Nucleus accumbens (tissue), 56 donors: ENCODE measurements at places on chromosomes 16 and 17.

DNA sequence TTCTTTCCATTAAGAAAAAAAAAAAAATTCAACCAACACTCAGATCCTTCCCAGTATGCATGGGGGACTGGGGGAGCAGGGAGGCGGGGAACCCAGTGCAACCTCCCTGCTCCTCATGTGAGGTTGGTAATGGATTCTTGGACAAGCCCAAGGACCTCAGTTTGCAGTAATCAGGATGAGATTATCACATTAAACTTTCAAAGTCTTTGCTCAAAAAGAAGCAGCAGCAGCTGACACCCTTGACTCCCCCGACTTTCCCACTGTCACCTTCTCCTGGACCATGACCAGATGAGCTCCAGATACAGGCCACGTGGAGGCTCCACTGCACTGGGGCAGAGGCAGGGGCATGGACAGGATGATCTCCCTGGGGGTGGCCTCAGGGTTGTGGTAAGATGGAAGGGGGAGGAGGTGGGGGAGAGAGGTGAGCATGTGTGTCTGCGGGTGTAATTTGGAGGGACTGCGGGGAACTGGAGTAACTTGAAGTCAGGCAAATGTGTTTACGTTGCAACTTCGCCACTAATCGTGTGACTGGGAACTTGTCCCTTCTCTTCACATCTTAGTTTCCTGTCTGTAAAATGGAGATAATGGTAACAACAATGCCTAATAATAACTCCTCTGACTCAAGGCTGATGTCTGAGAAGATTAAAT is 19.8 kb downstream of the ZNF385C start:
- DNase-seq, result no peak

GRCh38 chr16:54817432-54817831 is 113.2 kb upstream of the IRX5 start:
- DNase-seq, result no peak

DNA sequence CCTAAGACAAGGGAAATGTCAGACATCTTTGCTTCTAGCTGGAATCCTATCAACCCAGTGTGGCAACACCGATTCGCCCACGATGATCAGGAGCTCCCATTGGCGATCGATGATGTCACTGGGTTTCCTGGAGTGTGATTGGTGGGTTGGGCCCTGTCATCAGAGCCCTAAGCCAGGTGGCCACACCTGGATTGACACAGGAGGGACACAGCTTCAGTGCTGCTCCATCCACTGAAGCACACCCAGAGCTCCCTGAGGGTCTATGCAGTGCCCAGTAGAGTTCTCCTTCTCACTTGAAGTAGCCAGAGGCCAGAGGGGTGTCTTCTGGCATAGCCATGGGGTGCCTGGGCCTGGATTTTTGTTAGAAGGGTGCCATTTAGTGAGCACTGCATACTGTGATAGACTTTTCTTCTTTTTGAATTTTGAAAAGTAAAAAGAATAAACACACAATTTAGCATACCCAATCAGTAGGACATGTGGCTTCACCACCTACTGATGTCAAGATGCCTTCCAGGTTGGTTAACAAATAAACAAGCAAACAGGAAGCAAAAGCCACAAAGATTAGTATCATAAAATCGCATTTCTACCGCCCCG is 77.6 kb downstream of the CMIP start:
- DNase-seq, result no peak

- no peak for DNase-seq
These were observed at the start of gene TBX21 for GRCh38 chr17:47733047-47733673. Gene TBX21 (plus strand): TSS chr17:47733236. CDS start chr17:47733455, 219 bp downstream.

GRCh38 chr17:49994085-49995054 is 654 bp downstream of the DLX3 start:
- DNase-seq, result no peak

DNA sequence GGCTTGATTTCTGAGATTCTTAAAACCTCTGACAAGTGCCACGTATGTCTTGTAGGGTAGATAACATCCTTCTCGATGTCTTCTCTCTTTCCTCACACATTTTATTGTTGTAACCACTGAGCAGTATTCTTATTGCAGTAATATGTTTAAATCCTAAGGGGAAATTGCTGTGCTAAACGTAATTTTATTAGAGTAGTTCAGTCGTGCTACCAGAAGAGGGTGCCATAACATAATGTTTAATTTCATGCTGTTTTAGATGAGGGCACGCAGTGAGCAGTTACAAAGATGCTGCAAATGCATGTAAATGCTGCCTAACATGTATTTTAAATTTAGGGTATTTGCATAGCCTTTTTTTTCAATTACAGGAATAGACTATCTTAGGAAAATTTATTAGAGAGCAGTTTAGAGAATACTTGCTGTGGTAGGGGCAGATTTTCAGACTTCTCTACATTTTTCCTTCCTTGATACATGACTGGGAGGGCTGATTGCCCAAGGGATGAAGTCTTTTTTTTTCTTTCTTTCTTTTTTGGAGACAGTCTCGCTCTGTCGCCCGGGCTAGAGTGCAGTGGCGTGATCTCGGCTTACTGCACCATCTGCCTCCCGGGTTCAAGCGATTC is 51.7 kb downstream of the GAN start:
- no peak for DNase-seq

- no peak for DNase-seq
These were observed 141.4 kb downstream of the SOCS1 start for GRCh38 chr16:11114366-11115164.

DNA sequence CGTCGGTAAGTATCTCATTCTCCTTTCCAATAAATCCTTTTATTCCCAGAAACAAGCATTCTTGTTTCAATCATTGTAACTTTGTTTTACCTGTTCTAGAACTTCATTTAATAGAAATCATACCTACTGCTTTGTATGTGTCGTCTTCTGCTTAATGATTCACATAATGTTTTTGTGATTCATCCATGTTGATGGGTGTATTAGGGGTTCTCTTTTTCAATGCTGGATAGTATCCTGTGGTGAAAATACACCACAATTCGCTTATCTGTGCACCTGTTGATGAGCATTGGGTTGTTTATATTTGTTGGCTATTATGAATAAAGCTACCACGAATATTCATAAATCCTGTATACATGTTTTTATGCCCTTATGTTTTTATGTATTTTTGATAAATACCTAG is 703.2 kb downstream of the MAF start:
- DNase-seq, result no peak

- DNase-seq, result no peak
These were observed 57.8 kb downstream of the USP43 start for GRCh38 chr17:9702914-9703780.

GRCh38 chr17:77458202-77459017 is 317.6 kb downstream of the SEC14L1 start:
- DNase-seq, result no peak

- DNase-seq, result no peak
These were observed 762 bp upstream of the BAIAP3 start for GRCh38 chr16:1332618-1333148.

DNA sequence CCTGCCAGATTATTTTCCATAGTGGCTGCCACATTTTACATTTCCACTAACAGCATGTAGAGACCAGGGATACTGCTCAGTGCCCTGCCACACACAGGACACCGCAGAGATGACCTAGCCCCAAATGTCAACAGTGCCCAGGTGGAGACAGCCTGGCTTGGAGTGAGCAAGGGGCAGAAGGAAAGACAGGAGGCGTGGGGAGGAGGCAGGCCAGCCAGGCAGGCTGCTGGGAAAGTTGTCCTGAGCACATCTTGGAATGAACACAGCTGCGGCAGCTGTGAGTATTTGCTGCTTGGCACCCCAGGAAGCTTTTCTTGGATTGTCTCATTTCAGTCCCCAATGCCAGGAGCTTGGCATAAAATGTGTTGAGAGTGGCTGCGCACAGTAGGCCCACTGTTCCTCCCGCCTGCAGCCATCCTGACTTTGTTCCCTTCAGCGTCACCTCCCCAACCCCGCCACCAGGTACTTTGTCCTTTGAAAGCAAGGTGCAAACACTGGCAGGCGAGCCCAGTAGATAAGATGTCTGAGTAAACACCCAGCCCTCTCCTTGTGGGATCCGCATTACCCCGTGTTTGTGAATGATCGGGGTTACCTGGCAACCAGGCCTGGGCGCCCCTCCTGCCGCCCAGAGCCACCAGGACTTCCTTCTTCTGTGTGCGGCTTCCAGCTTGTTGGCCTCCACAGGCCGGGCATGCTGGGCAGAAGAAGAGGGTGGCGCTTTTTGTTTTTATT is 114.0 kb downstream of the CMIP start:
- DNase-seq, result no peak

DNA sequence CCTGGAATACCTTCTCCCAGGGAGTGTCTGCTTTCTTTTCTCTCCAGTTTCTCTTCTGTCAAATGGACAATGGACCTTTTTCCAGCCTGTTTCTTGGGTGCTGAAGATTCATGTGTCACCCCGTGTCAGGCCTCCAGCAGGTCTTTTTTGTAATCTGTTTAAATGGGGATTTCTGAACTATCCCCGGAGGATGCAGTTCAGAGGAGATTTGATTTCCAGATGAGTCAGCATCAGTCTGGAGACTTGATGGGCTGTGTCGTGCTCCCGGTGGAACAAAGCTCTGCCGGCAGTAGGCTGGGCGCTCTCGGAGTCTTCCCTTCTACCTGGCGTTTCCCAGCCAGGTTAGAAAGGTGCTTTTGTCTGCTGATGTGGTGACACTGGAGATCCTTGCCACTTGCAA is 440.6 kb downstream of the HS3ST3B1 start:
- no peak for DNase-seq

GRCh38 chr17:40580140-40580539 is 14.9 kb upstream of the CCR7 start:
- no peak for DNase-seq

GRCh38 chr17:7038025-7038862 is 2.4 kb downstream of the SLC16A13 start:
- no peak for DNase-seq

DNA sequence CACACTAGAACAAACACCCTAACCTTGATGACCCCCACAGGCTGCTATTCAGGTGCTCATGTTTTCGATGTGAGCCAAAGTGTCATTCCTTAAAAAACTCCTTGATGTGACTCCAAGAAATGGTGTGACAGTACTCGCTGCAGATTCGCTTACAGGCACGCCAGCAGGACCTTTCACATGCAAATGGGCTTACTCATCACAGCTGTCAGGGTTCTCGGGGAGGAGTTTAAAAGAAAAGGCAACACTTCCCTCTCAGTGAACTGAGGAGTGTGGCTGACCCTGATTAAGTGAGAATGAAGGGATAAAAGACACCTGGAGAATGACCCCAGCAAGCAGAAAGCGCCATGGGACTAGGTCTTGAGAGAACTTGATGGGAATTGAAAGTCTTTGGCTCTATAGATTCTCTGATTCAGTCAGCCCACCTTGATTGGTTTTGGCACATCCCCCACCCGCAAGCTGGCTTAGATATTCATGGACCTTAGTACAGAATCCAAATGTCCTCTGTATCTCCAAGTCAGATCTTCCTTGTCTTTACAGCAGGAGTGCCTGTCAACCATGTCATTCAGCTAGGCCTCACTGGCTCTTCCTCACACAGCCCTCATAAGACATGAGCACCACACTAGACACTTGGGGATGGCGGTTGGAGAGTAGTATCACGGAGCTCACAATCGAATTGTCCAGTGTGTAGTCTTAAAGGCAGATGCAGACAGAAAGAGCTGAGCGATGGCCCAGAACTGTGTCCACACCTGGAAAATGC is 82.6 kb downstream of the HIC1 start:
- DNase-seq, result no peak

GRCh38 chr16:2785101-2785991 is 2.0 kb downstream of the PRSS33 start:
- DNase-seq, result no peak

DNA sequence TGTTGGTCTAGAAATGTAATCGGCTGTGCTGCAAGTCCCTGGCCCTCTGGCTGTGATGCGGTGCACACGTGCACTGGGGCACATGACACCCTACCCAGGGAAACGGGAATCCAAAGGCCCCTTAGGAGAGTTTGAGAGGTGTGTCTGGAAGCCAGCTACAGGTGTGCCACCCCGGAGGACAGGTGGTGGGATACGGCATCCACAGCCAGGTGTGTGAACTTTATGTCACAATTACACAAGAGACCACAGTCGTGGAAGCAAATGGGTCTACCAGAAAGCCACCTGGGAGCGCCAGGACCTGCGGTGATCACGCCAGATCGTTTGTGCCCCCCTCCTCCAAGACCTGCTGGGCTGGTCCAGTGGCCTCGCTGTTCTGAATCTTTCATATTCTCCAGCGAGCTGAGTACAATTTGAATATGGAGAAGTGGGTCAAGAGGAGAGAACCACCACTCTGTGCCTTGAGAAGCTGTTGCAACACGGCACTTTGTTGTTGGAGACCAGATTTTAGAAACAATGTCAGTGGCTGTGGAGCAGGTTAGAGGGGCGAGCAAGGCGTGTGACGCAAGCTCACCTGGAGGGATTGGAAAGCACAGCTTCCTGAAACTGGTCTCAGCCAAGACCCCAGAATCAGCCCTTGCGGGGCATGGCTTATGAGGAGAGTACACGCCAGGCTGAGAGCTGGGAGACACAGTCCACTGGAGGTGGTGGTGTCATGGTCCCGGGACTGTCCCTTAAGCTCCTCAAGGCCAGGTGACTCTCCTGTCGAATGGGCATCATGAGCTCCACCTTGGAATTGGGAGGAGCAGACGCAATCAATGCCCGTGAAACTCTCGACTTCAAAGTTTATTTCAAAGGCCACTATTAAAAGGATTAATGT is 37.4 kb downstream of the COX4I1 start:
- no peak for DNase-seq

DNA sequence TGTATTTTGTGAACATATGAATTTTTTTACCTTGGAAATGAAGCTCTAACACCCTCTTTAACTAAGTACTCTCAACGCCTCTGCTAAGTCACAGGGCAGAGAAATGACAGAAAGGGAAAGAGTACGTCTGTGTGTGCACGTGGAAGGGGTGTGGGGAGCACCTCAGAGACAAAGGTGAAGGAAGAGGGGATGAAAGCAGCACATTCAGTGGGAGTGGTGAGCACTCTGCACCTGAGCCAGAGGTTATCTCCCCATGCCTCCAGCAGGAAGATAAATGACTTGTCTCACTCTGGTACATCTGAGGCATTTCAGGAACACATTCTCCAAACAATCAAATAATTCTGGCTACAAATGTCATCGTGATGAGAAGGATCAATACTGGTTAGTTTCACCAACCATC is 15.0 kb downstream of the GNA13 start:
- no peak for DNase-seq

DNA sequence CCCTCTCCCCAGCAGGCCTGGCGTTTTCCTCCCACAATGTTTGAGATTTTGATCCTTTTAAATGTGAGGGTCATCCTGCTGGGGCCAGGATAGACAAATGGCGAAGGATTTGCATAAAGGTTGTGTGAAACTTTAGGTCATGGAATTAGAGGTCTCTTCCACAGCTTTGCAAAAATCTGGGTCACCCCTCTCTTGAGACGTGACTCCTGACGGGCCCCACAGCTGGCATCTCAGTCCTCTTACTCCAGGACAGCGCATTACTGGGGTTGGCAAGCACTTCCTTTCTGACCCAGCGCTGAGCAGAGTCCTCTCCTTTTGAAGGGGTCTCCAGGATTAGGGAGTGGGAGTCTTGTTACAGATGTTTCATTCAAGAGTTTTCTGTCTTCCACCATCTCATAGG is 7.4 kb downstream of the ZNF629 start:
- no peak for DNase-seq

DNA sequence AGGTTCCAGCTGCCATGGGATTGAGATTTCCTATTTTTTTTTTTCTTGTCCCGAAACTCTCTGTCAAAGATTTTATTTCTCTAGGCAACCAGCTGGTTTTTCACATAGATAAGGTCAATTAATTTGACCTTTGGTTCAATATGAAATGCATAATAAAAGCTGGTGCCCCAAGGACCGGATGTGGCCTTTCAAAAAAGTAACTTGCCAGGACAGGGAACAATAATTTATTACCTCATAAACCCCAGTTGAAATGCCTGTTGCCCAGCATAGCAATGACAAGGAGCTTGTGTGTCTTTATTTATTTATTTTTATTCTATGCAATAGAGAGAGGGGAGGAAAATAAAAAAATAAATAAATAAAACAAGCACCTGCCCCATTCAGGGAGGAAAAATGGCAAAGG is 472.7 kb downstream of the KCNJ2 start:
- no peak for DNase-seq
